ENCODE measurements at places on chromosomes 2 and 18. TPM values are rescaled to one million over a fixed set of nuclear protein-coding genes. Genes with fewer than 3 reads are reported as not detected.

Gene PLEK
- not detected for total RNA-seq

Gene LYPD6
- 0.07 TPM for total RNA-seq

Gene HOXD10
- 4.8 TPM for total RNA-seq

Gene DYNAP
- total RNA-seq: not detected

Gene RBBP8
- total RNA-seq: 19.8 TPM

Gene CYTIP
- 0.08 TPM for total RNA-seq

Gene TUBA4B
- 0.10 TPM for total RNA-seq

Gene WDPCP
- total RNA-seq: 3.6 TPM

Gene RRM2
- 239 TPM for total RNA-seq

Gene ECEL1
- total RNA-seq: 0.23 TPM

Gene RSAD2
- 0.13 TPM for total RNA-seq

Gene CTDP1
- 16.3 TPM for total RNA-seq

Gene ATP6V1B1
- 2.3 TPM for total RNA-seq

Gene PTPRN
- 1.2 TPM for total RNA-seq

Gene NDUFV2
- 120 TPM for total RNA-seq

Gene IL36G
- not detected for total RNA-seq

Gene CD28
- not detected for total RNA-seq

Gene ADRA2B
- 0.14 TPM for total RNA-seq

Gene MDH1B
- total RNA-seq: 1.2 TPM

Gene TAF4B
- 3.9 TPM for total RNA-seq

Gene SEH1L
- total RNA-seq: 24.1 TPM

Gene GDF7
- total RNA-seq: 0.09 TPM

Gene LRP1B
- total RNA-seq: not detected

Gene GALNT13
- 13.4 TPM for total RNA-seq

Gene CHAC2
- total RNA-seq: 12.9 TPM

Gene TXNDC2
- total RNA-seq: 0.06 TPM

Gene MROH2A
- 0.23 TPM for total RNA-seq

Gene LNPK
- 12.6 TPM for total RNA-seq

Gene DSC3
- 1.1 TPM for total RNA-seq

Gene FHOD3
- total RNA-seq: 2.9 TPM

Gene SEC11C
- 56.4 TPM for total RNA-seq

Gene SERPINB11
- 0.03 TPM for total RNA-seq

Gene CCDC85A
- total RNA-seq: 0.31 TPM

Gene MEP1B
- total RNA-seq: 0.04 TPM

Gene CFAP65
- total RNA-seq: 0.17 TPM

Gene BZW1
- total RNA-seq: 326 TPM

Gene AQP12B
- not detected for total RNA-seq

Gene SERPINB7
- total RNA-seq: 3.0 TPM

Gene ZC3H6
- 0.42 TPM for total RNA-seq

Gene ACTR1B
- 43.8 TPM for total RNA-seq

Gene RESP18
- not detected for total RNA-seq

Gene NGEF
- total RNA-seq: 13.0 TPM

Gene YPEL5
- 55.8 TPM for total RNA-seq

Gene SFTPB
- 0.12 TPM for total RNA-seq

Gene DAPL1
- total RNA-seq: 0.16 TPM

Gene RBM44
- 0.16 TPM for total RNA-seq

Gene CLEC4F
- not detected for total RNA-seq

Gene SLC23A3
- 0.29 TPM for total RNA-seq

Gene MOGAT1
- total RNA-seq: not detected

Gene SLC5A7
- not detected for total RNA-seq

Gene PARD6G
- total RNA-seq: 3.4 TPM

Gene CD207
- total RNA-seq: not detected

Gene DNAJC5G
- total RNA-seq: not detected

Gene LIMS4
- total RNA-seq: 0.60 TPM

Gene ZSWIM2
- total RNA-seq: not detected

Gene CNGA3
- total RNA-seq: 0.02 TPM

Gene MYO7B
- total RNA-seq: 0.14 TPM

Gene RAB6C
- total RNA-seq: not detected
